ENCODE measurements at places on chromosomes 4 and X. TPM values are rescaled to one million over a fixed set of nuclear protein-coding genes. Genes with fewer than 3 reads are reported as not detected.

GRCh38 chr4:173013232-173013930 lies 155.2 kb upstream of the GALNT7 start:
- peaks cover 9% of the 10 kb centered on the region for H3K4me1 ChIP-seq
- no peak overlapping the region for H3K27ac ChIP-seq
- DNase-seq: peak; percentile 42
- H3K27me3 ChIP-seq: no peaks in the 10 kb centered on the region

DNA sequence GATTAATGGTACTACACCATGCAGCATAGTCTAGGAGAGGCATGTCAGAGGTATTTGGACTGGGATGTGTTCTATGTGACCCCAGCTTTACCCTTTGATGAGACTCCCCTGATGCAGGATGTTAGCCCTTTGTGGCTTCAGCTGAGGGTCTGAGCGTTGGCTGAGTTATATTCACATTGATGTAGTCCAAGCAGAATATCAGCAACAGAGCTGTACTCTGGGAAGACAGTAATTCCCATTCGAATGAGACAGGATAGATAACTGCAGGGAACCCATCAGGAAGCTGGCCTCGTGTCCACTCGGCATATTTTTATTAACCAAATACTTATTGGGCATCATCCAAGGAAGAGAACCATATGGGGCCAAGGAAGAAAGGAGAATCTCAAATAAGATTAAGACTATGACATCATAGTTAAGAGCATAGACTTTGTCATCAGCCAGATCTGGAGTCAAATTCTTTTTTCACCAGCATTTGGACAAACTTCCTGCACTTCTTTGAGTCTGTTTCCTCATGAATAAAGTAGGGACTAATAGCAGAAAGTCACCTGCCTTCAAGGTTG lies 198.1 kb downstream of the SOWAHB start:
- no peaks in the 10 kb centered on the region for H3K36me3 ChIP-seq
- no peak for DNase-seq
- peaks cover 6% of the 10 kb centered on the region for H3K4me1 ChIP-seq
- no peak overlapping the region for H3K27ac ChIP-seq
- no peak overlapping the region for H3K4me3 ChIP-seq

GRCh38 chr4:8427761-8428287 lies 12.7 kb downstream of the ACOX3 start:
- H3K27ac ChIP-seq: peak overlapping the region; percentile 98
- no peak for DNase-seq
- H3K4me3 ChIP-seq: peak overlapping the region; percentile 98
- no peaks in the 10 kb centered on the region for H3K27me3 ChIP-seq
- H3K4me1 ChIP-seq: peaks cover 27% of the 10 kb centered on the region
- H3K36me3 ChIP-seq: peaks cover 5% of the 10 kb centered on the region

- no peak overlapping the region for H3K4me3 ChIP-seq
- no peaks in the 10 kb centered on the region for H3K36me3 ChIP-seq
- DNase-seq: no peak
- no peaks in the 10 kb centered on the region for H3K27me3 ChIP-seq
- no peak overlapping the region for H3K27ac ChIP-seq
Measured at GRCh38 chrX:22220941-22221340, 51.8 kb upstream of the CBLL2 start.

GRCh38 chrX:154815274-154815818 lies 10.1 kb upstream of the MPP1 start:
- H3K4me1 ChIP-seq: no peaks in the 10 kb centered on the region
- H3K27ac ChIP-seq: no peak overlapping the region
- H3K4me3 ChIP-seq: no peak overlapping the region
- H3K27me3 ChIP-seq: peaks cover 23% of the 10 kb centered on the region

DNA sequence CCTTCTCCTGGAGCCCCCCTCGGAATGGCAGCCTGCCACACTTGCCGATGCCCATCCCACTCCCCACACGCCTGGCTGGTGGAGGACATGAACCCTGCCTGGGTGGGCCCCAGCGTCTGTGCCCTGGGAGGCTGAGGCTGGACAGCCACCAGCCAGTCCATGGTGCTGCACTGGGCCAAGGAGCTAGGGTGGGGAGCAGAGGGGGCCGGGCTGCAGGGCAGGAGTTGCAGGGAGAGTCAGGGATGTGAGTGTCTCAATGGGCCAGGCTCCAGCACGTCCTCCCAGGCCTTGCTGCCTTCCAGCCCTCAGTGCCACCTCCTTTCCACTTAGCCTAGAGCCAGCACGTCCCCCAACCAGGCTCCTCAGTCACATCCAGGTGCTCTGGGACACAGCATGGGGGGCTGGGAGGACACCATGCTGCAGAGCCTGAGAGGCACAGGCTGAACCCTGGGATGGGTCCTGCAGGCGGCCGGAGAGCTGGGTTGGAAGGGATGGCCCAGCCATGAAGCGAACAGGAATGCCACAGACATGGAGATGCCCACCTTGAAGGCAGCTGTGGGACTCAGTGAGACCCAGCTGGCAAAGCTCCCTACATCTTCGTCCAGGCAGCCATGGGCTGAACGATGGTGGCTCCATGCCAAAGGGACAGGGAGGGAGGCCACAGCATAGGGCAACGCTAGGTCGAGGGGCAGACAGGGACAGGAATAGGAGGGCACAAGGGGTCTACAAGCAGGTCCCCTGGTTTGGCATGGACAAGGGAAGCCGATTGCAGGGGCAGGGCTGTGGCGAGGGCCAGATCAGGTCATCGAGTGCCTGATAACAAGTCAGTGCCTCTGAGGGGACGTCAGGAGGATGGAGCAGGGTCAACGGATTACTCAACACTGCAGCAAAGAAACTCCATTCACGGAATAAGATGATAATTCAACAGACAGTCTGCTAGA lies 30.1 kb upstream of the MXD4 start:
- peaks cover 5% of the 10 kb centered on the region for H3K36me3 ChIP-seq
- DNase-seq: no peak
- H3K27ac ChIP-seq: no peak overlapping the region
- peak overlapping the region; percentile 77 for H3K4me3 ChIP-seq
- peaks cover 35% of the 10 kb centered on the region for H3K4me1 ChIP-seq

- no peaks in the 10 kb centered on the region for H3K36me3 ChIP-seq
- no peak overlapping the region for H3K4me3 ChIP-seq
- no peak overlapping the region for H3K27ac ChIP-seq
Measured at GRCh38 chr4:167428156-167428555, 193.9 kb upstream of the SPOCK3 start.

DNA sequence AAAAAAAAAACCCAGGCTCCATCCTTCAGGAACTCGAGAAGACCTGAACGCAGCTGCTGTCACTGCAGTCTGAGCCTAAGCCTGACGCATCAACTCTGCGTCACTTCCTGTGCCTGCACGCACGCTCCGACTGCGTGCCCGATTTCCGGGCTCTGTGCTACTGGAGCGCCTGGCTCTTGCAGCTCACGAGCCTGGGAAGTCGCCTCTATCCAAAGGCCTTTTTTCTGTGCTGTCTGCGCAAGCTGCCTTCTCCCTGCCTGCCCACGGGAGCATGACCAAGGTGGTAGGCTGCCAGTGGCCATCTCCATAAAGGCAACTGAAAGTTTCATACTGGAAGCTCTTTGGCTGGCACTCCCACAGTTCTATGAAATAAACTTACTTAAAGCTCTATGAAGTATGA lies 9.9 kb upstream of the GASK1B start:
- no peaks in the 10 kb centered on the region for H3K36me3 ChIP-seq
- no peaks in the 10 kb centered on the region for H3K4me1 ChIP-seq
- peaks cover 17% of the 10 kb centered on the region for H3K27me3 ChIP-seq
- no peak overlapping the region for H3K27ac ChIP-seq
- no peak overlapping the region for H3K4me3 ChIP-seq

DNA sequence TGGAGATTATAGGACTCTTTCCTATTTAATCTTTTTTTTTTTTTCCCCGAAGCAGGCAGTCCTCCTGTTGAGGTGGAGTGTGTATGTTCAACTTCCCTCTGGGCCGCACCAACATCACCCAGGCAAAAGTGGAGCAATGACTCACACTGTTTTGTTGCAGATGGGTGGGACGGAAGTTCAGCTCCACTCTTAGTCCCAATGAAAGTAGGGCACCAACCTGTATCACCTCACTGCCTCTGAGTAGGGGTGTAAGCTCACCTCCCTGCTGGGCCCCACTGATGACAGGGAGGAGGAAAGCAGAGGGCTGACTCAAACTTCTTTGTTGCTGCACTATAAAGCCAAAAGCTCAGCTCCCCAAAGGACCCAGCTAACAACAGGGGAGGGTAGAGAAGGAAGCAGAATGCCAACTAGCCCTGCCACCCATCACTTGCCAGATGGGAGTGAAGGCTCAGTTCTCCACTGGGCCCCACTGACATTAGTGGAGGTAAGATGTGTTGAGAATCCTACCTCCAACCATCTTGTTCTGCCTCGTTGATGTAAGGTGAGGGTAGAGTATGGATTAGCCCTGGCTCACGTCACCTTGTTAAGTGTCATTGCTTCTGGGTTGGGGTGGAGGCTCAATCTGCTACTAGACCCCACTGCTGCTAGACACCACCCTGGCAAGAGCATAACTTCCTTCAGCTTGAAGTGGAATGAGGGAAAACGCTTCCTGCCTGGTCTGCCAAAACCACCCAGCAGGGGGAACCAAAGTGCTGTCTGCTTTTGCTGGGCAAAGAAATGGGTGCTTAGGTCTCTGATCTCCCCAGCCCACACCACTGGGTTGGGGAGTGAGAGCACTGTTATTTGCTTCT lies 14.1 kb downstream of the RPS6KA3 start:
- H3K4me3 ChIP-seq: no peak overlapping the region
- H3K27ac ChIP-seq: peak overlapping the region; percentile 68
- peaks cover 32% of the 10 kb centered on the region for H3K4me1 ChIP-seq
- no peaks in the 10 kb centered on the region for H3K36me3 ChIP-seq
- H3K27me3 ChIP-seq: peaks cover 6% of the 10 kb centered on the region

DNA sequence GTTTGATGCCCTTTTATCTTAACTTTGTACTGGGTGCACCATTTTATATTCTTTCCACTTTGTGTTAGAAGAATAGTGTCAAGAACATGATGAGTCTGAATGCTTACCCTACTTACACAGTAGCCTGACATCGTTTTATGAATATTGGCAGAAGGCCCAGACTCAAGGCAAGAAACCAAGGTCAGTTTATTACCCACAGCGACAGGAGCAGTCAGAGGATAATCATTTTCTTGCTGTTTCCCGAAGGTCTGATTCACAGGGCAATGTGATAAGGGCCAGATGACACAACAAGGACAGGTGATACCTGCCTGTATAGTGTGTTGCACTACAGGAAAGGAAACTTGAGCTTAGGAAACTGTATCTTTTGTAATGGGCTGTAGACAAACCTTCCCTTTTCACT lies 417.4 kb downstream of the SPOCK3 start:
- no peaks in the 10 kb centered on the region for H3K4me1 ChIP-seq
- no peak overlapping the region for H3K4me3 ChIP-seq
- no peaks in the 10 kb centered on the region for H3K36me3 ChIP-seq
- no peak overlapping the region for H3K27ac ChIP-seq
- no peak for DNase-seq

- peaks cover 11% of the 10 kb centered on the region for H3K36me3 ChIP-seq
- peak overlapping the region; percentile 83 for H3K27ac ChIP-seq
- DNase-seq: no peak
Measured at GRCh38 chr4:67702166-67702565, 1.2 kb upstream of the UBA6 start.

DNA sequence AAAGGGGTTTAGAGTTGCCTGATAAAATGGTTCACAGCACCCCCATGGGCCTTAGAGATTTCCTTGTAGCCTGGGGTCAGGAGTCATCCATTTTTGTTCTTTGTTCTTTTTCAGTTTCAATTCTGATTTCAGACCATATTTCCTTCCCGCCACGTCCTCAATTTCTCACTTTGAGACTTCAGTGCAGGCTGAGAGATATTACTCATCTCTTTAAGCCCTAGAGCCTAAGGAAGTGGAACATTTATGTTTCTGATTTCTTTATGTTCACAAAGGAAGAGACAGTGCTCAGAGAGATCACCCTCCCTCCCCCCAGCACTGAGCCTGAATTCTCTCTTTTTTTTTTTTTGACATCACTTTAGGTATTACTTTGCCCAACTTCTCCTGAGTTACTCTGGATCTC lies 56.3 kb downstream of the MSN start:
- peaks cover 73% of the 10 kb centered on the region for H3K4me1 ChIP-seq
- peak overlapping the region; percentile 94 for H3K27ac ChIP-seq
- peaks cover 18% of the 10 kb centered on the region for H3K36me3 ChIP-seq

DNA sequence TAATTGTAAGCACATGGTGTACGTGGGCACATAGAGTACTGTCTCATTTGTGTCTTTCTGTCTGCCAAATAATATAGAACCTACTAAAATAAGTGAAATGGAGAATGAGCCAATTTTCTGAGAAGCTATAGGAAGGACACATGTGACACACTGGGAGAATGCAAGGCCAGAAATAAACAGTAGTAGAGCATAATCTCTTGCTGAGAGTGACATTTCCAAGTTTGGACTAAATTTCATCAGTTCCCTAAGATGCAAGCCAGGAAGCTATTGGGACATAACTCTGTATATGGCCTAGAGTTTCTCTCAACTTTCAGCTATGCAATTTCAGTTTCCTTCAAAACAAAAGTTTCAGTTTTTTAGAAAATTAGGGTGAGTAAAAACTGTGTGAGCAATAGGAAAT lies 638.7 kb downstream of the PCDH18 start:
- H3K4me1 ChIP-seq: no peaks in the 10 kb centered on the region
- no peak for DNase-seq
- H3K27ac ChIP-seq: no peak overlapping the region
- H3K36me3 ChIP-seq: no peaks in the 10 kb centered on the region
- no peak overlapping the region for H3K4me3 ChIP-seq

GRCh38 chrX:30572004-30572403 lies 5.6 kb downstream of the TASL start:
- H3K36me3 ChIP-seq: no peaks in the 10 kb centered on the region
- peaks cover 15% of the 10 kb centered on the region for H3K4me1 ChIP-seq
- no peak for DNase-seq
- H3K27me3 ChIP-seq: peaks cover 12% of the 10 kb centered on the region

DNA sequence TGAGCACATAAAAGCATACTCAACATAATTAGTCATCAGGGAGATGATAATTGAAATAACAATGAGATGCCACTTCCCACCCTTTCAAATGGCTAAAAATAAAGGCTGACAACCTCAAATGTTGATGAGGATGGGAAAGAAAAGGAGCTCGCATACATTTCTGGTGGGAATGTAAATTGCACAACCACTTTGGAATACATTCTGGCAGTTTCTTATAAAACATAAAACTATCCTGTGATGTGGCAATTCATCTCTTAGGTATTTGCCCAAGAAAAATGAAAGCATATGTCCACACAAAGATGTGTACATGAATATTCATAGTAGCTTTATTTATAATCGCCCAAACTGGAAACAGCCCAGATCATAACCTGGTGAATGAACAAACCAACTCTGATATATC lies 687 bp upstream of the ZNF275 start:
- H3K27me3 ChIP-seq: peaks cover 19% of the 10 kb centered on the region
- H3K36me3 ChIP-seq: peaks cover 5% of the 10 kb centered on the region
- no peak for DNase-seq
- peak overlapping the region; percentile 89 for H3K4me3 ChIP-seq
- peaks cover 41% of the 10 kb centered on the region for H3K4me1 ChIP-seq
- H3K27ac ChIP-seq: no peak overlapping the region

- DNase-seq: no peak
- H3K4me1 ChIP-seq: no peaks in the 10 kb centered on the region
- no peak overlapping the region for H3K27ac ChIP-seq
- no peaks in the 10 kb centered on the region for H3K27me3 ChIP-seq
Measured at GRCh38 chr4:126455865-126456264, 1141.1 kb downstream of the FAT4 start.

The IL1RAPL1 gene
- total RNA-seq: not detected

The PNCK gene
- total RNA-seq: 0.50 TPM

The SLBP gene
- 63.1 TPM for total RNA-seq

The GJB1 gene
- 0.28 TPM for total RNA-seq
